Activated naive CD8-positive, alpha-beta T cell treated with anti-CD3 and anti-CD28 coated beads, Interleukin-2, amount 10 ng/mL, durations not matched to agents 7 days and 5 days (primary cell): ENCODE measurements at places on chromosomes 2 and 18. TPM values are rescaled to one million over a fixed set of nuclear protein-coding genes. Genes with fewer than 3 reads are reported as not detected.

SERPINB4 gene
- total RNA-seq = not detected

NAT8 gene
- not detected for total RNA-seq

CABYR gene
- 3.6 TPM for total RNA-seq

WDCP gene
- 19.4 TPM for total RNA-seq

DNA sequence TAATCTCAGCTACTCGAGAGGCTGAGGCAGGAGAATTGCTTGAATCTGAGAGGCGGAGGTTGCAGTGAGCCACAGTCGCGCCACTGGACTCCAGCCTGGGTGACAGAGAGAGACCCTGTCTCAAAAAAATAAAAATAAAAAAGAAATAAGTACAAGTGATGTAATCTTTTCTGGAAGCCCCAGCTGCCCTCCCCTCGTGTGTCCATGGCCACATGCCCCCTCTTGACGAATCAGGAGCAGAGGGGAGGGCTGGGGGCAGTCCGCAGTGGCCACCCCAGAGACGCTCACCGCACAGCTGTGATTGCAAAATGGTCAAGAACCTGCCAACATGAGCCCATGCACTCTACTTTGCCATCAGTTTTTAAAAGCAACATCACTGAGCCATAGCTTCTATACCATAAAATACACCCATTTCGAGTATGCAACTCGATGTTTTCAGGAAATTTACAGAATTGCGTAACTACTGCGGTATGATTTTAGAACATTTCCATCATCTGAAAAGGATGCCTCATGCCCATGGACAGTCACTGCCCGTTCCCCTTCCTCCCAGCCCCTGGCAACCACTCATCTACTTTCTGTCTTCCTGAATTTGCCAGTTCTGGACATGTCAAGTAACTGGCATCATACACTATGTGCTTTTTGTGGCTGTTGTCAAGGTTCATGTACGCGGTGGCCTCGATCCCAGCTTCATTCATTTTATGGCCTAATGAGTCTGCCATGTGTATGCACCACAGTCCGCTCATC is 88.1 kb downstream of the NDUFA10 start:
- no peaks in the 10 kb centered on the region for H3K36me3 ChIP-seq
- H3K27ac ChIP-seq = no peak overlapping the region
- peaks cover 4% of the 10 kb centered on the region for H3K4me1 ChIP-seq
- peaks cover 2% of the 10 kb centered on the region for H3K27me3 ChIP-seq

GRCh38 chr18:26549263-26550094 is 1.1 kb upstream of the KCTD1 start:
- peak; percentile 44 for DNase-seq
- no peak overlapping the region for H3K27ac ChIP-seq
- peaks cover 2% of the 10 kb centered on the region for H3K36me3 ChIP-seq
- peak overlapping the region; percentile 73 for H3K4me3 ChIP-seq
- peaks cover 48% of the 10 kb centered on the region for H3K27me3 ChIP-seq
- peaks cover 18% of the 10 kb centered on the region for H3K4me1 ChIP-seq

DNA sequence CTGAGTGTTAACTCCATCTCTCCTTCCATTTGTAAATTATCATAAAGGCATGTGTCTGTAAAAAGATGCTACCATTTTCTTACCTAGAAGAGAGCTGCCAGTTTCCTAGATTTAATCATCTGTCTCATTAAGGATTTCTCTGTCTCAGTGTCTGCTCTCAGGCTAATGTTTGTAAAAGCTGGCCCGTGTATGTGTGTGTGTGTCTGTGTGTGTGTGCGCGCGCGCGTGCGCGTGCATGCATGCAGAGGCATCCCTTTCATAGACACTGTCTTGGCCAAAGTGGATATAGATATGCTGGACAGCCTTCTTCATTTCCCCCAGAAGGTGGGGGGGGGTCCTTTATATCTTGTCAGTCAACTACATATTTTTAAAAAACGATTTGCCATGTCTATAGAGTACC is 18.9 kb downstream of the MGAT5 start:
- H3K4me1 ChIP-seq = peaks cover 31% of the 10 kb centered on the region
- H3K4me3 ChIP-seq = no peak overlapping the region
- H3K27me3 ChIP-seq = no peaks in the 10 kb centered on the region

GRCh38 chr2:47198985-47199451 is 43.9 kb upstream of the STPG4 start:
- no peak overlapping the region for H3K27ac ChIP-seq
- H3K4me1 ChIP-seq = no peaks in the 10 kb centered on the region
- H3K27me3 ChIP-seq = peaks cover 17% of the 10 kb centered on the region
- no peak overlapping the region for H3K4me3 ChIP-seq
- H3K36me3 ChIP-seq = no peaks in the 10 kb centered on the region

DNA sequence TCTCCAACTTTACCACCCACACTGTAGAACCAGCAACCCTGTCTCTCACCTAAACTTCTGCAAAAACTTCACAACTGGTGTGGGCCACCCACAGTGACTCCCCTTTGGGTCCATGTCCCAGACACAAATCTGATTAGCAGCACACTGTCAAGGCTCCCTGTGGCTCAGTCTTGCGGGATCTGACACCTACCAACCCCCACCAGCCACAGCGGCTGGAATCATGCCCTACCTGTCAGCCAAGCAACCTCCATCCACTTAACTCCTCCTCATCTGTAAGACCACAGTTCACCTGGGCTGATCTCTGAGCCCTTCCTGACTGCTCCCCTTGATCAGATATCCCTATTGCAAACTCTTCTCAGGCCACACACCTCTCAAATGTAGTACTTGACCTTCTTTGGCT is 14.6 kb downstream of the TCF4 start:
- no peaks in the 10 kb centered on the region for H3K36me3 ChIP-seq
- no peak overlapping the region for H3K27ac ChIP-seq
- H3K4me3 ChIP-seq = no peak overlapping the region
- H3K4me1 ChIP-seq = no peaks in the 10 kb centered on the region
- no peak for DNase-seq

DNA sequence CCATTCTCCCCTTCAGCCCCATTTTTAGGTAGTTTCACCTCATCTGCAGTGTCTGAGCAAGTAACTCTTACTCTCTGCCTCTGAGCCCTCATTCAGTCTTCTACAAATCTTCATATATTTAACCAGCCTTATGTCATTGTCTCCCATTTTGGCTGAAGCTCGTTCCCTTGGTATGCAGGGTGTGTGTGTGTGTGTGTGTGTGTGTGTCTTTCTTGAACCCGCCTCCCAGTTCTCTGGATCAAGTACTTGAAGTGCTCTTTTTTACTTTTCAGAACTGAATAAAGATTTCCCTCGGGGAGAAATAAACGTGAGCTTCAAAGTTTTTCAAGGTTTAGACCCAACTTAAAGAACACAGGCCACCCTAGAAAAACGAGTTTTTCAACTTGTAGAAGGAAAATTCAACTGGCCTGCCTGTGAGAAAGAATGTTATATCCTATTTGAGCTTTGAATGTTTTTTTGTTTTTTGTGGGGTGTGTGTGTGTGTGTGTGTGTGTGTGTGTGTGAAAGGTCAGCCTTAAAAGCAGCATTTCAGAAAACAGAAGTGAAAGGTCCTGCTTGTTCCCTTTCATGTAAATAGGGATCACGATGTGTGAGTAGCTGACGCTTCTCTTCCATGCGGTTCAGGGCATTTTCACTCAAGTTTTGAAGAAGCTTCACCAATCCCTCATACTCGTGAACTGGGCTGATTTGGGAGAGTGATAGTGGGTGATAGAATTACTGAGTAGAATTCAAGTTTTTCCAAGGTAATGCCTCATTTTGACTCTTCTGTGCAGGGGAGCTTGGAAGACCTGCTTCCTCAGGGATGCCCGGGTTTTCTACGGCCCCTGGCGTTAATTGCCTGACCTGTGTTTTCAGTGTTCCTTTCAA is 50.6 kb upstream of the EML6 start:
- peaks cover 22% of the 10 kb centered on the region for H3K4me1 ChIP-seq
- H3K27me3 ChIP-seq = peaks cover 22% of the 10 kb centered on the region
- H3K4me3 ChIP-seq = peak overlapping the region; percentile 62
- peaks cover 18% of the 10 kb centered on the region for H3K36me3 ChIP-seq
- H3K27ac ChIP-seq = peak overlapping the region; percentile 50

- H3K4me1 ChIP-seq = peaks cover 19% of the 10 kb centered on the region
- H3K27me3 ChIP-seq = no peaks in the 10 kb centered on the region
- H3K36me3 ChIP-seq = peaks cover 14% of the 10 kb centered on the region
- H3K4me3 ChIP-seq = peak within 1 kb of the TSS; percentile 99
- peak; percentile 99 for DNase-seq
These were observed at the start of the genes C2orf81 and WDR54 for GRCh38 chr2:74421221-74421870. Gene C2orf81 (minus strand): TSS chr2:74421619. CDS start chr2:74421560, 59 bp downstream. Gene WDR54 (plus strand): TSS chr2:74421730. CDS start chr2:74422154, 424 bp downstream.

DNA sequence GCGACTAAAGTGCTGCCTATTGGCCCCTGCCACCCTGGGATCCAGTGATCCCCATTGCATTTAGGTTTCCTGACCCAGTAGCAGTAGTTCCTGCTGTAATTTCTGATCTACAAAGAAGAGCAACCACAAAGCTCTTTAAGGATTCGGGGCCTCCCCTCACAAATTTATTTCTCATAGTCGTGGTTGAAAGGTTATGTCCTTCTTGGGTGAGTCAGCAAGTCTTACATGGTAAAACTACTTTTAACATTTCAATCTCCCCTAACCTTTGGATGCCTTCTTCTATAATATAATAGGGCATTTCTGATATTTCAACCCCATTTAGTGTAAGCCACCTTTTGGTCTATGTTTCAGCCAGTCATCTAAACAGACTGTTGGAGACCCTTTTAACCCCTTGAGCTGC is 14.9 kb downstream of the PIKFYVE start:
- peaks cover 58% of the 10 kb centered on the region for H3K36me3 ChIP-seq
- H3K4me3 ChIP-seq = no peak overlapping the region
- DNase-seq = no peak
- H3K4me1 ChIP-seq = peaks cover 5% of the 10 kb centered on the region
- no peak overlapping the region for H3K27ac ChIP-seq

GRCh38 chr2:144201868-144202468 is 318.0 kb downstream of the ZEB2 start:
- H3K4me1 ChIP-seq = peaks cover 15% of the 10 kb centered on the region
- no peak for DNase-seq
- H3K27me3 ChIP-seq = no peaks in the 10 kb centered on the region
- no peak overlapping the region for H3K4me3 ChIP-seq
- H3K27ac ChIP-seq = no peak overlapping the region

- H3K4me3 ChIP-seq = no peak overlapping the region
- peaks cover 3% of the 10 kb centered on the region for H3K36me3 ChIP-seq
- peaks cover 7% of the 10 kb centered on the region for H3K4me1 ChIP-seq
- no peaks in the 10 kb centered on the region for H3K27me3 ChIP-seq
- DNase-seq = no peak
- no peak overlapping the region for H3K27ac ChIP-seq
These were observed 39.1 kb downstream of the NFATC1 start for GRCh38 chr18:79434607-79435401.

GRCh38 chr2:40039549-40039948 is 260.5 kb upstream of the THUMPD2 start:
- H3K4me1 ChIP-seq = no peaks in the 10 kb centered on the region
- H3K27me3 ChIP-seq = no peaks in the 10 kb centered on the region
- no peaks in the 10 kb centered on the region for H3K36me3 ChIP-seq
- no peak for DNase-seq

DNA sequence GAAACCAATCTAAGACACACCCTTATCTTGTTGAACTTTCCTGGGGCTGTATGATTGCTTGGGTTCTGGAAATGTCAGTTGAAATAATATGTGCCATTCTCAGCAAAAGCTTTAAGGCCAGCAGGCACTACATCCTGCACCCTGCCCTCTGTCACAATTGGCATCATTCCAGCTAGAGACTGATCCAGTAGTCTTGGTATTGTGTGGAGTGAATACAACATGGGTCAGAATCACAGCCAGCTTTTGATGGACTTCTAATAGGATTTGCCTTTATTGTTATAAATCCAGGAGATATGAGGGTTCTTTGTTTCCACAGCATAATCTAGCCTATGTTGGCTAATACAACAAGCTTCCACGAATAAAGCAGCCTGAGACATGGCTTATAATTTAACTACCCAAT is 617.0 kb upstream of the CDH2 start:
- no peak for DNase-seq
- H3K4me1 ChIP-seq = no peaks in the 10 kb centered on the region
- H3K27ac ChIP-seq = no peak overlapping the region
- no peak overlapping the region for H3K4me3 ChIP-seq

DNA sequence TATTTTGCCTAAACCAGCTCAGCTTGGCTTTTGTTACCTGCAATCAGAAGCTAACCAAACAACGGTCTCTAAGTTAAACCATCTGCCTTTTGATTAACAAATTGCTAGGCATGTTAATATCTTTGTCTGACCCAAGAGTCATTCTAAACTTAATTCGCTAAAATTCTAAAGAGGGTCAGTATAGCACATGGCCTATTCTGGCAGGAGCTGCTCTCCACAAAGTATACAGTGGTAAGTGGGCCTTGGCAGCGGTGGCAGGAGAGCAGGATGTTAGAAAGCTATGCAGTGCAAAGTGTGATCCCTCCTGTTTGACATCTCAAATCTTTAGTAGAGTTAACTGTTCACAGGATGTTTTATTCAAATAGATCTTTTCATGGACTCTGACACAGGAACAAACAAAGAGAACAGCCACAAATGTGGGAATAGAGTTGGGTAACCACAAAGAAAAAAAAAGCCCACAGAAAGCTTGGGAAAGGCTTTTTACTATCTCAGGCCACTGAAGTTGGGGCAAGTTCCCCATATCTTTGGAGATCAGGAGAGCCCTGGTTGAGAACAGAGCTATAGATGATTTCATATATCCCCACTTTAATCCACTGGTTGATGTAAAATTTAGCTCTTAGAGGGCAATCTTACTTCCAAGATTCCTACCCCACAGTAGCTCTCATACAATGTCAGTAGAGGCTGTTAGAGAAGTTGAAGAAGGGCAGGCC is 10.6 kb downstream of the CFAP210 start:
- no peak for DNase-seq
- H3K4me1 ChIP-seq = peaks cover 6% of the 10 kb centered on the region
- H3K36me3 ChIP-seq = peaks cover 1% of the 10 kb centered on the region
- H3K4me3 ChIP-seq = no peak overlapping the region
- H3K27ac ChIP-seq = no peak overlapping the region

DNA sequence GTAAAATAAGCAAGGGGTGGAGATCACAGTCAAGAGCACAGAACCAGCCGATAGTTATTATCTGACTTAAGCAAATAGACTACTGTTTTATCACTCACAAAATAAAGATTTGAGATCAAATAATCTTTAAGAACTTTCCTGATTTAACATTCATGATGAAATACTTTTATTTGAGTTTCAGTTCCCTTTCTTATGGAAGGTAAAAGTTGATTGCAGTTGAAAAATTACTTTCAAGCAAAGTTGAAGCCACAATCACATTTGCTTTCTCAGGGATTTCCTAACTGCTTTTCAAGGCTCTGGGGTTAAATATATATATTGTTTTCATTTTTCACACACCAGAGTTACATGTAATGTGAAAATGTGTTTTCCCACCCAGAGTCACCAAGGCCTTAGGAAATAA is 599.5 kb downstream of the KCNJ3 start:
- no peaks in the 10 kb centered on the region for H3K4me1 ChIP-seq
- no peaks in the 10 kb centered on the region for H3K27me3 ChIP-seq
- H3K4me3 ChIP-seq = no peak overlapping the region
- no peak for DNase-seq
- H3K27ac ChIP-seq = no peak overlapping the region
- H3K36me3 ChIP-seq = no peaks in the 10 kb centered on the region
